RWPE1 (cell line): ENCODE measurements at places on chromosomes 6 and 20.

- no peak for DNase-seq
Observed at GRCh38 chr20:5580940-5581708, 169.1 kb upstream of the SHLD1 start.

DNA sequence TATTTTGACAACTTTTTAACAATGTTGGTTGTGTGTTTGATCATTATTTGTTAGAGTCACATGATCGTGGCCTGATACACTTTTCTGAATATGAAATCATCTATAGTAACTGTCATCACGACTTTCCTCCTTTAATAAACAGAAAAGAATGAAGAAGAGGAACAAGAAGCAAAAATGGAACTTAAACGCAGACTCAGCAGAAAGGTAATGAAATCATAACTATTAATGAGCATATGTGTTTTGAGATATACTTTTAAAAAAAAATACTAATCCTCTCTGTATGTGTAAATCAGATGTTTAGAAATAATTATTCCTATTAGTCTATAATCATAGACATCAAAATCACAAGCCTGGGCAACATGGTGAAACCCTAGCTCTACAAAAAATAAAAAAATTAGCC lies 60.1 kb upstream of the LTV1 start:
- DNase-seq: no peak

DNA sequence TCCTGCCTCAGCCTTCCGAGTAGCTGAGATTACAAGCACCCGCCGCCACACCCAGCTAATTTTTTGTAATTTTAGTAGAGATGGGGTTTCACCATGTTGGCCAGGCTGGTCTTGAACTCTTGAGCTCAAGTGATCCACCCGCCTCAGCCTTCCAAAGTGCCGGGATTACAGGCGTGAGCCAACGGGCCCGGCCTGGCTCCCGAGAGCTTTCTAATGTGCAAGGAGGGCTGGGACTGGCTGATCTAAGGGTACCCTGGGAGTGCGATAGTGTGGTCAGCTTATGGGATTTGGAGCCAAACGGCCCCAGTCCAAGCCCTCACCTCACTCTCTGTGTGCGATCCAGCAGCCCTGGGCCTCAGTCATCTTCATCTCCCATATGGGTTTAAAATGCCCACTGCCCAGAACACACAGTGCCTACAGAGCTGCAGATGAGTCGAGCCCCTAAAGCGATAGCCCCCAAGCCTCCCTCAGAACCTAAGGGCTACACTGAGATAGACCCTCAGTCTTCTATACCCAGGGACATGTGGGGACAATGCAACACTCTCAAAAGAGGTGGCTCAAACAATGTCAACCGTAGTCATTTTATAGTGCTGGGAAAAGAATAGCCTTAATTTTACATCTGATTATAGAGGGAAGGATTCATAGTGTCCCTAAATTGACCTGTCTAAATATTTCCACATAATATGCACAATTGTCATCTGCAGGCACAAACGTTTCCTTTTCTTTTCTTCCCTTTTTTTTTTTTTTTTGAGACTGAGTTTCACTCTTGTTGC lies 50.1 kb downstream of the SSR1 start:
- DNase-seq: no peak

- no peak for DNase-seq
Observed at GRCh38 chr6:142903812-142904211, 41.2 kb downstream of the HIVEP2 start.

DNA sequence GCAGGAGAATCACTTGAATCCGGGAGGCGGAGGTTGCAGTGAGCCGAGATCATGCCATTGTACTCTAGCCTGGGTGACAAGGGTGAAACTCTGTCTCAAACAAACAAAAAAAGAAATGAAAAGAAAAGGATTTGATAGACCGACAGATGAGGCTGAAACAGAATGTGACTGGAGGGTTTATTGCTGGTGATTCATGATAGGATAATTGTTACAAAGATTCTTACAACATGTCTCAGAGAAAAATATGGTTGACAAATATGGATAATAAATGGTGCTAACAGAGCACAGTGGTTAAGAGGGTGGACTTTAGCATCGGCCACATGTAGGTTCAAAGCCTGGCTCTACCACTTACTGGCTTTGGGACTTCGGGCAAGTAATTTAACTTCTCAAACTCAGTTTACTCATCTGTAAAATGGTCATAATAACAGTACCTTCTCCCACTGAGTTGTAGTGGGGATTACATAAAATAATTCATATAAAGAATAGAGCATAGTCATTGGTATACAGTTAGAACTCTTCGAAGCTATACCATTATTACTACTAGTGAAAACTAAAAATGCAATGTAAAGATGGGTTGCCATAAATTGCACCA lies 131.9 kb downstream of the MAP3K7 start:
- peak; percentile 34 for DNase-seq

- no peak for DNase-seq
Observed at GRCh38 chr6:65707126-65707826, at the start of gene EYS. Gene EYS (minus strand): TSS chr6:65707226. CDS start chr6:65495410, 211,816 bp downstream.

GRCh38 chr6:7475081-7475480 lies 66.4 kb upstream of the DSP start:
- no peak for DNase-seq
